ENCODE measurements at places on chromosomes 4 and X. TPM values are rescaled to one million over a fixed set of nuclear protein-coding genes. Genes with fewer than 3 reads are reported as not detected.

P2RY4 gene
- total RNA-seq, result 0.34 TPM

WDR17 gene
- total RNA-seq, result 4.7 TPM

SPATA4 gene
- total RNA-seq, result not detected

MAGEA2B gene
- not detected for total RNA-seq

RBBP7 gene
- total RNA-seq, result 208 TPM

TENM3 gene
- 46.9 TPM for total RNA-seq

DMRTC1 gene
- total RNA-seq, result not detected

NBDY gene
- 12.3 TPM for total RNA-seq

MAGEB2 gene
- total RNA-seq, result not detected

CDX4 gene
- total RNA-seq, result not detected

MAOA gene
- 5.5 TPM for total RNA-seq

NAT8L gene
- 0.67 TPM for total RNA-seq

MAGEB3 gene
- not detected for total RNA-seq
